ENCODE measurements at places on chromosomes 16 and 17.

GRCh38 chr17:13134076-13134475 lies 116.2 kb upstream of the ELAC2 start:
- DNase-seq: no peak

DNA sequence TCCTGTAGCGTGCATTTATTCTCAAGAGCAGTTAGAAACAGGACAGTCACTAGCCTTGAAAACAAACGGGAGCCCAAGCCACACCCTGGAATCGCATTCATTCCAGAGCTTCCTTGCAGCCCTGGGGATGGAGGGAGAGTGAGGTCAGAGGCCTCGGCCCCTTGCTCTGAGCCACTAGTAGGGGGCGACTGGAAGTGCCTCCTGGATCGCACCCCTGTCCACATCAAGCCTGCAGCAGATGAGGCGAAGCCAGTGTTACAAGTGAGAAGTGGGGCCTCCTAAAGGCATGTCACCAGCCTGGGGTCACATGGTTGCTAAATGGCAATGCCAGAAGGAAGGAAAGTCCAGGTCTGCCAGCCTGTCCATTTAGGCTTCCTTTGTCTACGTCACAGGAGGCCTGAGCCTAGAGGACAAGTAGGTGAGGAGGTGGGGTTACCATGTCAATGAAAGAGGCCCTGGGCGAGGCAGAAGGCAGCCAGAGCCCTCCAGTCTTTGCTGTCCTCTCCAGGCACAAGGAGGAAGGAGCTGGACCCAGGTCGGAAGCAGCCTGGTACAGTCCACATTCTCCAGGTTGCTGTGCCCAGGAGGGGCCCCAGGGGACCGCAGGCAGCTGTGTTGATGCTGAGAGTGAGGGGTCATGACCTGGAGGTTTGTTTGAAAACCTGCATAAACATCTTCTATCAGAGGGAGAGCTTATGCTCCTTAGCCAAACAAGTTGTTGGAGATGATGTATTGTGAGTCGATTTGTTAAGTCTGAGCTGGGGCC lies 3.0 kb upstream of the RCVRN start:
- no peak for DNase-seq

- DNase-seq: no peak
These were observed 50.7 kb upstream of the TOB1 start for GRCh38 chr17:50916708-50917417.

DNA sequence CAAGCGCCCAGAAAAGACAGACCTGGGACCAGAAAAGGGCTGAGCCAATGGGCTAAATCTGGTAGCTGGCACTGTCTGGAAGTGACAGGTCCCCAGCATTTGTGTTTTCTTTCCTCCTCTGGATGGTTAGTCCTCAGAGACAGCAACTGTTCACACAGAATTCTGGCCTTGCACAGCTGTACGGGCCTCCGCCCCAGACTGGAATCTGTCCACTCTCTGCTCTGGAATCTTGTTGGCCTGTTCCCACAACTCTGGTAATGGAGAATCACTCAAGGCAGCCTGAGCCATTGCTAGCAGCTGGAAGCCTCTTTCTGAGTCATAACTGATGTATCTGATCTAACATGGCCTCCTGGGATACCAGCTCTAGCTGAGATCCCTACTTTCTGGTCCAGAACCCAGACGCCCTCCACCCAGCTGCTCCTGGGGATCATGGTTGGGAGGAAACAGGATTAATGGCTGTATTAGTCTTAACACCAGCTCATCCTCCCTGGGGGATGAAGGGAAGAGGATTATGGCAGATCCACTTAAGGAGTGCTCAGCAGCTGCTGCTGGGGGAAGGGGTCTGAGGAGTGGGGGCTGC lies 9.1 kb downstream of the ZNF668 start:
- DNase-seq: no peak

DNA sequence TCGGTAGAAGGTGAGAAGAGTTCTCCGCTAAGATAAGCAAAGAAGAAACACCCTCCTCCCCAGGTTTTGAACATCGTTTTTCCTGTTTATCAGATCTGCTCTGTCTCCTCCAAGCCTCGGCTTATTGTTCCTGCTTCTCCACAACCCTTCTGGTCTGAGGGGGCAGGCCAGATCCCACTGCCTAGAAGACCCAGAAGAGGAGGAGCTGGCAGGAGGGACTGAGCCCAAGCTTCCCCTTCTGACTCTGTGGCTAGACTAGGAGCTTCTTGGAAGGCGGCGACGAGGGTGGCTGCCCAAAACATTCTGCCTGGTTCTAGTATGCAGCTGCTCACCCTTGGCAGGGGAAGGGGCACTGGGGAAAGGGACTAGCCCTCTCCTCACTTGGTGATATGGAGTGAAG lies 5.2 kb upstream of the HOXB5 start:
- no peak for DNase-seq

DNA sequence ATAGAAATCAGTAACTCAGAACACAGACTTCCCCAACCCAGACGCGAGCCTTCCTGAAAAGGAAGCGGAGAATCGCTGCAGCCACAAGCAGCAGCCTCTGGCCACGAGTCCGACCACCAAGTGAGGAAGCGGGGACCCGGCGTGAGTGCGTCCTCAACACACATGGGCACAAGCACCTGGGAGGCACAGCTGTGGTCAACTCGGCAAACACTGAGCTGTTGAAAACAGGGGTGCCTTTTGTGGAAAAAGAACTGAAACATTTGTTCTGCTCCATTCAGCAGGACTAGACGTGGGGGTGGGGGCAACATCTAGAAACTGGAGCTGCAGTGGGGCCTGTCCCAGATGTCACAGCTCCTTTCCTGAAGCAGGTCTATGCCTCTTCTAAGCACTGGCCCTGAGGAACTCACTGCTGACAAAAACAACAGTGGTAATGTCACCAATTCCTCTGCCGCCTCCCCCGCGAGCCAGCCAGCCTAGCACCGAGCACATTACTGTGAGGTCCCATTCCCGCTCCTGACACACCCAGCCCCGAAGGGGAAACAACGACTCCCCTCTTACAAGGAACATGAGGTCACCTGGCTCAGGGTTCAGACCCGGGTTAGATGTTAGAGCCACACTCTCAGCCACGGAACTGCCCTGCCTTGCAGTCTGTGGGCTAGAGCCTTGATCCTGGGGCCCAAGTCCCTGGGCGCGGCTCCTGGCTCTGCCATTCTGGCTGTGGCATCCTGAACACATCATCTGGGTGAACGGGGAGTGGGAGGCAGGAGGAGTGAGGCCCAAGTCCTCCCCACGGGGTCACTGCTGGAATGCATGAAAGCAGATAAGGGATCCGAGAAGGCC lies 29.0 kb downstream of the KDM8 start:
- DNase-seq: no peak

GRCh38 chr17:40069751-40070708 lies 7.3 kb downstream of the THRA start:
- no peak for DNase-seq

DNA sequence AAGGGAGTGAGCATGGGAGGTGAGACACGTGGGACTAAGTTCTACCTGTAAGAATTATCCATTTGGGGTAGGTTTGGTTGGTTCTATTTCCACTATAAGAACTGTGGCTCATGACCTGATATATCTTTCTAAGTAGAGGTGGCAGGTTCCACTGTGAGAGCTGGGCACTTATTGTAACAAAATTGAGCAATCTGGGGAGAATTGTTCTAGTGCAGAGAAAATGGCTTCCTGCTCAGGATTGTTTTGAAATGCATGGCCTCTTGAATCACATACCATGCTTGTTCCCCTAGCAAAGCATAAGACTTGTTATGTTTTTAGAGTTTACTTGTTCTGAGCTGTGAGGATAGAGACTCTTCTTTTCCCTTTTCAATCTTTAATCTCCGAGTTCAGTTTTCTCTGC lies 125.9 kb downstream of the MAP2K6 start:
- DNase-seq: no peak

- DNase-seq: no peak
These were observed 56.9 kb upstream of the PHOSPHO1 start for GRCh38 chr17:49287481-49287880.

DNA sequence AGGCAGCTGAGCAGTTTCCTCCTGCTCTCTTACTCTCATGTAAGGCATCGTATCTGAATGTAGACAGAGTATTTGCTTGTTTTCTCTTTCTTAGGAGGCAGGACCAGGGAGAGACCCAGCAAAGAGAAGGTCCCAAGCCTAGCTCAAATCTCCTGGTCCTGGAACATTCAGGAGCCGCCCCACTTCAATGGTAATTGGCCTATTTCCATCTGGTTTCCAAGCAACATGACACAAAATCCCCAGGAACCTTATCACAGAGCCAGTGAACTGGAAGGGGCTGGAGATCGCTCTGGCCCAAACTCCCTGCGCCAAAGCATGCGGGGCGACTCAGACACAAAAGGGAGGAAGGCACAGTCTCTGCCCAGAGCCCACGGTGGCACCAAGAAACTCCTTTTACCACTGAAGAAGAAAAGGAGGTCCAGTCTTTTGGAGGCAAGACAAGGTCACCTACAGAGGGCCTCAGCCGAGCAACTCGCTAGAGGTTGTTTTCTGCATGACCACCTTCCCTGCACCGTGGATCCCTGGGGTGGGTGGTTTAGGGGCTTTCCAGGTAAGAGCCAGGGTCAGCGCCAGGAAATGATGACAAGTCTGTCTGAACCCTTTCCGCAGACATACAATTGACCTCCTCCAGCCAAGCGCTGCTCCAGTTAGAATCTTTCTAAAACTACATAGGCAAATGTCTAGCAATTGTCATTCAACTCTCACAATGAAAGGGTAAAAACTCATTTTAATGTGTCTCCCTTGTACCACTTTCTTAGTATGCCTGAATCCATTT lies 394.7 kb downstream of the SOX9 start:
- DNase-seq: no peak

GRCh38 chr16:84739349-84740124 lies 39.7 kb downstream of the USP10 start:
- DNase-seq: no peak

DNA sequence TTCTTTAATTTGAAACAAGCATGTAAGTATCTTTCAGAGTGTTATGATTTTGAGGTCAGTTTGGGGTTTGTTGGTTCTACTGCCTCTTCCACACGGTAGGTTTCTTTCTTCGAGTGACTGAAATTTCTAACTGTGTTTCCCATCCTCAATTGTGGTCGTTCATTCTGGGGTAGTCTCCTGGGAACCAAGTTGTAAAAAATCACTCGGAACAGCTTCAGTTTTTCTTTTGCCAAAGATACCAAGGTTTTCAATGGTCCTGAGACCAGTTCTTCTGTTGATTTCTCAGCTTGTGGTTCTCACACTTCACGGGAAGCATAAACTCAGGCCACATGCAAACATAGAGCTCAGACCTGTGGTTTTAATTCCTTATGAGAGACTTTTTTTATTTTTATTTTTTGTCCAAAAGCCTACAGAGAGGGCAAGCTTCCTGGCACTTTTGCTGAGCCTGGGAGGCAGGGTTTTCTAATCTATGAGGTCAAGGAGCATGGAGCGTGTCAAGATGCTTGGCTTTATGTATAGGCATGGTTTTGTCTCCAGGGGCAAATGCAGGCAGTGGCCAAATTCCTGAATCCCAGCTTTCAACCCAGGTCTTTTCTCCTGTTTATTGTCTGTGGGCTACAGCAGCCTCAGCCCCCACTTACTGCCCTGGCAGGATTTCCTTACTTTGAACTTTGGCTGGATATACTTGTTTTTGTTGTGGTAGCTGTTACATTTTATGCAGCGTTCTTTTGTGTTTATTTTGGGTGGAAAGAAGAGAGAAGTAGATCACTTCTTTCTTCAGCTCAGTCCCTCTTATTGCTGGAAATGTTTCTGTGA lies 32.9 kb downstream of the HS3ST3A1 start:
- no peak for DNase-seq

GRCh38 chr17:39979893-39980350 lies 685 bp upstream of the PSMD3 start:
- DNase-seq: peak; percentile 12

GRCh38 chr16:88909431-88910210 lies 43.2 kb upstream of the PABPN1L start:
- DNase-seq: no peak

Measured in T-helper 9 cell (primary cell).